ENCODE measurements at places on chromosomes 3 and 15.

DNA sequence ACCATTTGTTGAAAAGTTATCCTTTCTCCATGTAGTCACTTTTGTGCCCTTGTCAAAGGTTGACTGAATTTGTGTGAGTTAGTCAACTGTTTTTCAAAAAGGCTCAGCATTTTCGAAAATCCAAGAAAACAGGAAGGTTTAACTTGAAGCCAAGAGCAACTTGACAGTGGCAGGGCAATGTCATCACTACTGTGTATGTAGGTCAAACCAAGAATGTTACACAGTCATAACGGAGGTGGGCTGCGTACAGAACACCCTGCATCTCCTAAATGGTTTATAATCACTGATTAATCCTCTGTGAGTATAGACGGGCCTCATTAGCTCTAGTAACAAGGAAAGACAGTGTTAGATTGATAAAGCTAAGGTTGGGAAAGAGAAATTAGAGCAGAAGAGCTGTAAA is 1064.9 kb downstream of the FHIT start:
- no peak for DNase-seq

DNA sequence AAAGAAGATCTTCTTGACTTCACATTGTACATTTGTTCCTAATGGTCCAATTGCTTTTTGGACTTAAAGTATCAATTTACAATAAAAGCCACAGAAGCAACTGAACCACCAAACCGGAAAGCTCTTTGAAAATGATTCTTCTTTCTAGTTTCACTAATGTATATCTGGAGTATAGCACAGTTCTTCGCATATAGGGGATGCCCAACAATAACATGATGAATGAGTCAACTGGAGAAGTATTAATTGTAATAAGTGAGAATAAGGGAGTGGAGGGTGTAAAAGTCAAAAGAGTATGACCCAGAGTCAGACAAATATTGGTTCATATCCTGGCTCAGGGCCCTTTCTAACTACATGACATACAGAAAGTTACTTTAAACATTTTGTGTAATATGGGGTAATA is 425.2 kb downstream of the ZBTB20 start:
- no peak for DNase-seq

DNA sequence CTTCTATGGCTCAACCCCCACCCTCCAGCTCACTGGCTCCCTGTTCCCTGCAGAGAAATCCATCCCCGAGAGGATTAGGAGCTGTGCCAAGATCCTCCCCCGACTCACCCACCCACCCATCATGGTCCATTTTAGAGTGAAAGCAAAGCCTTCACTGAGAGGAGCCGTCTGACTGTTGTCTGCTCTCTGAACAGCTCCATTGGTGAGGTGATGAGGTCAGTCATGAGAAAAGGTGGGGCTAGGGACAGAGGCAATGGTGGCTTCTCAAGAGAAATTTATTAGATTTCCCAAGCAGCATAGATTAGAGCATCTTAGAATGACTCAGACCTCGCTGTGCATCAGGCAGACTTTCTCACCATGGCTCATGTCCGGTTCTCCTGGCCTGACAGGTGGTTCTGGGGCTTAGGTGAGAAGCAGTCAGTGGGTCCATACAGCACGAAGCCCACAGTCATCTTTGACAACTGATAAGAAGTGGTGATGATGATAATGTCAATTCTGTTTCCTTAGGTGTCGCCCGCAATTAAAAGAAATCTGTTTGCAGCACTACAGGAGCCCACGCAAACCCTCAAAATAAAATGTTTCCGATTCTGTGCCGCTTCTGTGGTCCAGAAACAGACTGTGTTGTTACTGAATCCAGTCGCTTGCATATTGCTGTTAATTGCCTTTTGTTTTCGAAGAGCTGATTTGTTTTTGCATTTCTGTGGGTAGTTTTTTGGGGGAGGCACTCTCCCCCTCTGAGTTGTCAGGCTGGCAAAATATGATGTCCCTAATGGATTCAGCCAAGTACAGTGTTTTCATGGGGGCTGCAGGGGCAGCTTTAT is 24.8 kb upstream of the RHO start:
- DNase-seq: no peak

DNA sequence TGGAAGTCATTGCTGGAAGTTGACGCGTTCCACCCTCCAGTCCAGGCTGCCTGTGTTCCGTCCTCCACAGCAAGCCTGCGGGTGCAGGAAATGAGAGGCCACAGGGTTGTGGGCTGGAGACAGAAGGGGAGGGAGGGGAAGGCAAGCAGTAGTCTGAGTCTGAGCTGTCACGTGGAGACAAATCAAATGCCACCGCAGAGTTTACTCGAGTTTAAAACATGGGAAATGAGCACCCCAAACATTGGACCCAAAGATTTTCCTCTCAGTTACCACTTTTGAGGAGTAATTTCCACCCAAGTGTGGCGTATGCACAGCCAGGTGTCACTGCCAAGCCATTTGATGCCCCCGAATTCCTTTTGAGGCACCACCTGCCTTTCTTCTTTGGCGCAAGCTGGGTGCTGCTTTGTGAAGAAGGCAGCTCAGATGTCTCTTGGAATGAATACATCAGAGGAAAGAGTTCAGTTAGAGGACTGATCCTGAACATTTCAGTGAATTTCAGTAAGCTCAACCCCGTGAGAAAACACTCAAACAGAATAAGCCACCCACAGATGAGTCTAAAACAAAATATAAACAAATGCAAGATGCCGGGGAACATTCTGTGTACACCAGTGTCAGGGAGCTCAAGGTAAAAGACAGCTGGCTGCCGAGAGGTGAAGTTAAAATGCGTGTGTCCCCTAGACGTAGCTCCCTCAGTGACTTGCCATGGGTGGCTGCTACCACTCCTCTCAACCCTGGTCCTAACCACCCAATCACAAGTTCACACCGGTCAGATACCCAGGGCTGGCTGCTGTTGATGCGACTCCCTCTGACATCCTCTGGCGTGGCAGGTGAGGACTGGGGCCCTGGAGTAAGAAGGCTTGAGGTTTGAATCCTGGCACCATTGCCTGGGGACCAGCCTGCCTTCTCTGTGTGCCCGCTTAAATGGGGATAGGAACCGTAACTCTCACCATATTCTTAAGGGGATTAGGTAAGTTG is 203.8 kb downstream of the UACA start:
- DNase-seq: no peak

- no peak for DNase-seq
Measured at GRCh38 chr3:66035763-66036477, 2.8 kb downstream of the MAGI1 start.

- DNase-seq: peak; percentile 90
Measured at GRCh38 chr3:172040078-172040980, 951 bp downstream of the FNDC3B start.

GRCh38 chr3:37764586-37764985 is 97.1 kb upstream of the CTDSPL start:
- DNase-seq: no peak

DNA sequence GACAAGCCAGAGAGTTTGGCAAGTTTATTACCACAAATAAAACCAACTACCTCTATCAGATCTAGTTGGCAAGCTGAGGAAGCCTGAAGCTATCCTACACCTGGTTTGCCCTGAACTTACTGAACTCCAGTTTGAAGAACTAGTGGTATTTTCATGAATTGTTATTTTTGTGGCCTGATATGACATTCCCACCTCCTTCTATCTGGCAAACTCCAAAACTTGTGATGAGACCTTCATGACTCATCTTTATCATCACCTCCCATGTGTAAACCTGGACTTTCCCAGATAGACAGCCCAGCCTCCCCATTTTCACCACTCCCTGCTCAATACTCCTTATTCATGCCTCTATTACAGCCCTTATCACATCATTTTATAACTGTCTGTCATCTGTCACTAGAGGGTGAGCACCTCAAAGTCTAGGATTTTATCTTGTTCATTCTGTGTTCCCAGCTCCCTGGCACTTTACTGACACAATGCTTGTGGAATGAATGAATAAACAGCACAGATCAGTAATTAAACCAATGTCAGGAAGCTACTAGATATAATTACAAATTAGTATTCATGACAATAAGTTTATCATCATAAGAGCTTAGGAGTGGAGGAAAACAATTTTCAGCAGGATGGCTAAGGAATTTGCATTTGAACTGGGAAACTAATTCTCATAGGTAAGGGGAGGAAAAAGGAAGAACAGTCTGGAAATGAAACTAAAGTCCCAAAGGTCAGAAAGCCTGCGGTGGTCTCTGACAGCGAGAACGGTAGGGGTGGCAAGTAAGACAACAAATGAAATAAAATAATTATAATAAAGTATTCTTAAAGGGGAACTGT is 13.2 kb upstream of the TRANK1 start:
- no peak for DNase-seq

DNA sequence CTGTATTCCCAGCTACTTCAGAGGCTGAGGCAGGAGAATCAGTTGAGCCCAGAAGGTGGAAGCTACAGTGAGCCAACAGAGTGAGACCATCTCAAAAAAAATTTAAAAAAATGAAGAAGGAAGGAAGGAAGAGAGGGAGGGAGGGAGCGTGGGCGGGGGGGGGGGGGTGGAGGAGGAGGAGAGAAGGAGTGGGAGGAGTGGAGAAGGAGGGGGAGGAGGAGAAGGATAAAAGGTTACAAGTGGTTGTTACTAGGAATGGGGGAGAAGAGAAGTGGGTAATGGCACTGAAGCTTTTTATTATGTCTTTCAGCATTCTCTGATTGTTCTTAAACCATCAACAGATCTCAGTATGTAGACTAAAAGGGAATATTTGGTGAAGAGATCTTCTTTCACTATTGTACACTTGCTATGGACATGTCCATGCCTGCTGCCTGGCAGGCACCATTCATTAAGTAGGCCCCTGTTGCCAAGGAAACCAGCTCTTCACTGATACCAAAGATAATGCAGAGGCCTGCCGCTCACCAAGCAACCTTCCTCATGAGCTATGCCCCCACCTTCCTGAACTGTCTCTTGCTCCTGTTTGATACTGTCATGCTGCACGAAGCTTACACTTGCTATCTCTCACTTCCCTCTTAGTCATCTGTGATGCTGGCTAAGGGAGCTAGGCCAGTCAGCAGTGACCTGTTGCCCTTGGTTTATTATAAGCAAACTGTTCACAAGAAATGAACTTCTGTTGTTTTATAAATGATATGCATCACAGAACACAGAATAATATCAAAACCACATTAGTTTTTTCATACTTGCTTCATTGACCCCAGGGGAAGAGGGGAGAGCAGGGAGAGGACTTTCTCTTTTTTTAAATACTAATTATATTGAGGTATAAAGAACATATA is 23.1 kb downstream of the EPM2AIP1 start:
- no peak for DNase-seq

- no peak for DNase-seq
Measured at GRCh38 chr3:187841560-187841959, 96.3 kb upstream of the BCL6 start.

DNA sequence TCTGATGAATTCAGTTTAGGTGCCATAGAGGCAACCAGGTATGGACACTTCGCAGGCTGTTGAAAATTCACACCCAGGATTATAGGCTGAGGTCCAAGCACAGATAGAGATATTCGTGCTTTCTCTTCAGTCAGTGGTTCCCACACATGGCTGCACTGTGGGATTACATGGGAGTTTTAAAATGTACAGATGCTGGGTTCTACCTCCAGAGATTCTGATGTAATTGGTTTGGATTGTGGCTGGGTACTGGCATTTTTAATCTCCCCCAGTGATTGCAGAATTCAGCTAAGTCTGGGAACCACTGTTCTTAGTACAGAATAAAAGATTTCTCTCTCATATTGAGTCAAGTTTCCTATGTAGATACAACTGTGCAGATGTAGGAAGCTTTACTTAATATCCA is 91.6 kb downstream of the FOXB1 start:
- DNase-seq: no peak

GRCh38 chr3:184872200-184872599 is 60.2 kb downstream of the VPS8 start:
- DNase-seq: no peak

GRCh38 chr3:37693511-37694283 is 168.0 kb upstream of the CTDSPL start:
- DNase-seq: no peak

- no peak for DNase-seq
Measured at GRCh38 chr3:184672977-184673870, 38.6 kb downstream of the MAGEF1 start.

DNA sequence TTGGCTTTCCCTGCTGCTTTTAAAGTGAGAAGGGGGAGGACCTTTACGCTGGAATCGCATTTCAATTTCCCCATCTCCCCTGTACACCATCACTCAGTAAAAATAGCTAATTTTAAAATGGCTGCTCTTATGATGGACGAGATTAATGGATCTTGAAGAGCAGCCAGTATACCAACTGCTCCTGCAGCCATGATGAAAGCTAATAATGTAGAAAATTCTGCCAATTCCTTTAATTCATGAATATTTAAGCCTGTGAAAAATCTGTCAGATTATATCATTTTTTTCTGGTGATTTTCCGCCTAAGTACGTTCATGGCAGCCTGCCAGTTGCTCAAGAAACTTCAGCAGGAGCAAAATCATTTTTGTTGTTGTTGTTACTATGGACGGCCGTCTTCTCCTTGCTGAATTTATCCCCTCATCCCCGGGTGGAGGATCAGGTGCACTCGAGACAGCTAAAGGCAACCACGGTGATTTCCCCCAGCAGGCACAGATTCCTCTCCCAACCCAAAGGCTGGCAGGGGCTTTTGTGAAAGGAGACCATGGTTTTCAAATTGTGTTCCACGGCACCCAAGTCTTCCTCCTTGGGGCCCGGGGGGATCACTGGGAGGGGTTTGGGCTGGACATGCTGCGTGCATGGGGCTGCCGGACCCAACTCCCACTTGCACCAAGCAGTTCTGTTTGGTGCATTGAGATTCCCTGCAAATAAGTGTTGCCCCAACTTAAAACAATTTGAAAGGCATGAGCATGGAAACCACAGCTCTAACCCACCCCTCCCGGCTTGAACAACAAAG is 289.6 kb downstream of the UACA start:
- DNase-seq: no peak

- no peak for DNase-seq
Measured at GRCh38 chr3:179933914-179934313, 102.8 kb downstream of the PEX5L start.

DNA sequence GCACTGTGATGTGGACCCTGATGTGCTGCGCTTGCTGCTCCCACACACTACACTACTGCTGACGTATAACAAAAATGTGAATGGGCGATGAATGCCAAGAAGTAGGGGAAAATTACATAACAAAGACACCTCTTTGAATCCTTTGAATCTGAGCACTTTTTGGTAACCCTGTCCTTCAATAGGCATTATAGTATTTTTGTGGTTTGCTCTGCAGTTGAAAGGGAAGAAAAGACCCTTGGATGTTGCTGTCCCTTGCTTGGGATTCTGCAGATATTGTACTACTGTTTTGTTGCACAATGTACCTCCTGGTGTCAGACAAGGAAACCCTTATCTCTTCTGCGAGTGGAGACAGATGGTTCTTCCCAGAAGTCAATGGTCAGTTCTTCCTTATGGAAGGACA is 124.8 kb upstream of the UBE3A start:
- DNase-seq: no peak

DNA sequence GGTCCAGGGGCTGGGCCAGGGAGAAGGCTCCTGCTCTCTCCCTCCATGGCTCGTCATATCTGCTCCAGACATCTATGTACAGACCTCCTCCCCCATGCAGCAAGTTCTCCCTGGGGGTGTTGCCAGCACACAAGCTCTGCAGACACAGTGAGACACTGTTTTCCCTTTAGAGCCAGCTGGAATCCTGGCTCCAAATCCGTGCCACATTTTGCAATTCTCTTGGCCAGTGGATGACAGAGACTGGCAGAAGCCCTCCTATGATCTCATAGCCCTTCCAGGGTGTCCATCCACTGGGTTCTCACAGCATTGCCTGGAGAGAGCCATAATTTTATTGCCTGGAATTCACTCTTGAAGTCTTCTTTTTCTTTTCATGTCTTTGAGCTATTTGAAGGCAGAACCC is 203.9 kb downstream of the TLE3 start:
- DNase-seq: peak; percentile 42
